ENCODE measurements at places on chromosomes 2 and 18.

GRCh38 chr2:240146141-240146561 lies 5.7 kb upstream of the OTOS start:
- no peak for DNase-seq

- no peak for DNase-seq
These were observed 3.1 kb downstream of the DLX1 start for GRCh38 chr2:172088245-172089004.

- no peak for DNase-seq
These were observed 64.0 kb downstream of the NXPH2 start for GRCh38 chr2:138716183-138716582.

GRCh38 chr2:81675641-81676040 lies 1371.1 kb upstream of the LRRTM1 start:
- DNase-seq: no peak

DNA sequence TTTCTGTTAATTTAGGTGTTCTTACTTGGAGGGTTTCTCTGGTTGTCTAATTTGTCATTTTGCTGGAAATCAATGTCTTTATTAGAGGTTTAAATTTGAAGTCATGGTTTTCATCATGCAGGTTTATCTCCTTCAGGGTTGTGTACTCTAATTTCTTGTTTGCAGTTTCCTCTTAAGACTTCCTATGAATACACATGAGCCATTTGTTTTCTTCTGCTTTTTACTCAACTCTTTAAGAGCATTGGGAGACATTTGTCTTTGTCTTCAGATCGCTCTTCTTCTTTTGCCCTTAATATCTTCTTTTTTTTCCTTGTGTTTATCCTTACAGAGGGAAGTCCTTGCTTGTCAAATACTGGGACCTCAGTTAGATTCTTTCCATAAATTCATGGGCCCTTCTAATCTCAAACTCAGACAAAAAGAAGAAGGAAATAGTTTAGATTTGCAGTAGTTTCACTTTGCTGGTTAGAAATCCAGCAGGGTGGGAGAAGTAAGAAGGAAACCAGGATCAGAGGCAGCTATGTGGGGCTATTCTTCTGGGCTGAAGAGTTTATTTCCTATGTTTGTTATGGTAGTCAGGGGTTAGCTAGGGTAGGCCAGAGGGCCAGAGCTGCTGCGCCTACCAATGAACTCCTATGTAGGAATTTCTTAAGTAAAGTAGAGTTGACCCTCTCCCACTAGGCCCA lies 176.6 kb downstream of the DYSF start:
- no peak for DNase-seq

- DNase-seq: no peak
These were observed 178.6 kb downstream of the SEPTIN10 start for GRCh38 chr2:109435066-109435690.

- DNase-seq: no peak
These were observed 22.4 kb downstream of the LHCGR start for GRCh38 chr2:48733067-48733503.

GRCh38 chr2:134718817-134719814 lies at the start of gene TMEM163:
TMEM163 (minus strand) TSS chr2:134719000.
- DNase-seq: peak; percentile 19

GRCh38 chr18:43049021-43049420 lies 66.5 kb downstream of the RIT2 start:
- DNase-seq: peak; percentile 2

DNA sequence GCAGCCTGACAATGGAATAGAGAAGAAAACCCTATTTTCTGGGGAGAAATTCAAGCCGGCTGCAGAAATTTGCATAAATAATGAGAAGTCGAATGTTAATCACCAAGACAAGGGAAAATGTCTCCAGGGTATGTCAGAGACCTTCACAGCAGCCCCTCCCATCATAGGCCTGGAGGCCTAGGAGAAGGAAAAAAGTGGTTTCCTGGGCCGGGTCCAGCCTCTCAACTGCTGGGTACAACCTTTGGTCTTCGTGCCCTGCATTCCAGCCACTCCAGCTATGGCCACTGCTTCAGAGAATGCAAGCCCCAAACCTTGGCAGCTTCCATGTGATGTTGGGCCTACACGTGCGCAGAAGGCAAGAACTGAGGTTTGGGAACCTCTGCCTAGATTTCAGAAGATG lies 6.0 kb upstream of the SCRN3 start:
- no peak for DNase-seq

GRCh38 chr18:33014060-33014796 lies 241.4 kb upstream of the KLHL14 start:
- DNase-seq: no peak

- no peak for DNase-seq
These were observed 62.1 kb downstream of the NABP1 start for GRCh38 chr2:191740016-191740419.

DNA sequence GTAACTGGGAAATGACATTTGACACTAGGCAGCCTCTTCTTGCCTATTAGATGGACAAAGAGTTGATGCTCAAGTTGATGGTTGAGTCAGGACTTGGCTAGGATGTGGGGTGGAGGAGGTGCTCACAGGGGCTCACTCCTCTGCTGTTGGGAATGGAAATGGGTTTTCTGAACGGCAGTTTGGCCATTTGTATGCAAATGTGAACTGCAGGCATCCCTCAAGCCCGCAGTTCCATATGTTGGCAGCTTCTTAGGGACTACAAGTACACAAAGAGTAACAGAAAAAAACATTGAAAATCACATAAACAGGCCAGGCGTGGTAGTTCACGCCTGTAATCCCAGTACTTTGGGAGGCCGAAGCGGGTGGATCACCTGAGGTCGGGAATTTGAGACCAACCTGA lies 80.8 kb downstream of the INPP5D start:
- no peak for DNase-seq
